Naive B cell (primary cell): ENCODE measurements at places on chromosomes 6 and 20. TPM values are rescaled to one million over a fixed set of nuclear protein-coding genes. Genes with fewer than 3 reads are reported as not detected.

Gene TGM3
- polyA plus RNA-seq, result not detected

DNA sequence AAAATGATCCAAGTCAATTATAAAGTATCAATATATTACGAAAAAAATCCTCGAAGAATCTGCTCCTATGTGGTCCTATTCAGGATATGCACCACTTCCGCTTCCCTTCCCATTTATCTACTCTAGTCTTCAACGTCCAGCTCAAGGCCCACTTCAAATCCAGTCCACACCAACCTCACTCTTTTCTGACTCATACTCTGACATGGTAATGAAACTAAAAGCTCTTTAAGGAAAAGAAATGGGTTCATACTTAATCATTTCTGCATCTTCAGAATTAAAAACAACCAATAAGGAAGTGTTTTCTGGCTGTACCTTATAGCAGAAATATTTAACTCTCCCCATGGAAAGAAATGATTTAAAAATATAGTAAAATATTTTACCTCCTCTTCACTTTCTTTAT is 15.1 kb downstream of the DEK start:
- peaks cover 35% of the 10 kb centered on the region for H3K36me3 ChIP-seq
- no peaks in the 10 kb centered on the region for H3K4me1 ChIP-seq
- DNase-seq, result no peak
- H3K27ac ChIP-seq, result no peak overlapping the region

Gene PSORS1C1
- not detected for polyA plus RNA-seq

DNA sequence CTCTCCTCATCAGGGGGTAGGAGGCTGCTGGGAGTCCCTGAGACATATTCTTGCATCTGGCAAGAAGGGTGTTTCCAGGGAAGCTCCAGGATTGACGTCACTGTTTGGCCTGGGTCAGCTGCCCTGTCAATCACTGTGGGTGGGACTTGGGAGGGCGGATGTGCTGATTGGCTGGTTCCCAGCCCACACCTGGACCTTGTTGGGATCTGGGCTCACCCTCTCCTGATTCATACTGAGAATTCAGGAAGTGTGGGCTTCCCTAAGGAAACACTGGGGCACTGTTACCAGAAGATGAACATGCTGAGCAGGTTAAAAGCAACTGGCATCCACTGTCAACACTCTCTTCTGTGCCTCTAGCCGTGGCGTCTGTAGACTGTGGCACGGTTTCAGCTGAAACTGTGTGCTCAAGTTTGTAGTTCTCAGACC is 36.5 kb downstream of the CDH26 start:
- no peaks in the 10 kb centered on the region for H3K4me1 ChIP-seq
- H3K36me3 ChIP-seq, result peaks cover 10% of the 10 kb centered on the region
- no peak overlapping the region for H3K4me3 ChIP-seq
- no peak overlapping the region for H3K27ac ChIP-seq

DNA sequence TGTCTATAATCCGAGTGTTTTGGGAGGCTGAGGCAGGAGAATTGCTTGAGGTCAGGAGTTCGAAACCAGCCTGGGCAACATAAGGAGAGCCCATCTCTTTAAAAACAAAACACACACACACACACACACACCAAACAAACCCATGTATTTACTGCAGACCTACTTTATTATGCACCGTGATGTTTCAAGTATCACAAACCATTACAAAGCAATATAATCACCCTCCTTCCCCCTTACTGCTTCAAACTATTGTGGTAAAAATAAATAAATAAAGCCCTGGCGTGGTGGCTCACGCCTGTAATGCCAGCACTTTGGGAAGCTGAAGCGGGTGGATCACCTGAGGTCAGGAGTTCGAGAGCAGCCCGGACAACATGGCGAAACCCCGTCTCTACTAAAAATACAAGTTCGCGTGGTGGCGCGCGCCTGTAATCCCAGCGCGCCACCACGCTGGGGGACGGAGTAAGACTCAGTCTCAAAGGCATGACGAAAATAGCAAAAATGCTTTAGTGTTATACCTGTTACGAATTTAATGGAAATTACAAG is 1.5 kb downstream of the TBCC start:
- no peaks in the 10 kb centered on the region for H3K27me3 ChIP-seq
- no peak for DNase-seq
- peak overlapping the region; percentile 99 for H3K4me3 ChIP-seq
- H3K36me3 ChIP-seq, result peaks cover 4% of the 10 kb centered on the region
- H3K27ac ChIP-seq, result no peak overlapping the region

GRCh38 chr6:13296536-13296997 is 31.8 kb downstream of the TBC1D7 start:
- DNase-seq, result no peak
- peaks cover 19% of the 10 kb centered on the region for H3K4me1 ChIP-seq
- peak overlapping the region; percentile 9 for H3K4me3 ChIP-seq
- H3K27ac ChIP-seq, result peak overlapping the region; percentile 76

DNA sequence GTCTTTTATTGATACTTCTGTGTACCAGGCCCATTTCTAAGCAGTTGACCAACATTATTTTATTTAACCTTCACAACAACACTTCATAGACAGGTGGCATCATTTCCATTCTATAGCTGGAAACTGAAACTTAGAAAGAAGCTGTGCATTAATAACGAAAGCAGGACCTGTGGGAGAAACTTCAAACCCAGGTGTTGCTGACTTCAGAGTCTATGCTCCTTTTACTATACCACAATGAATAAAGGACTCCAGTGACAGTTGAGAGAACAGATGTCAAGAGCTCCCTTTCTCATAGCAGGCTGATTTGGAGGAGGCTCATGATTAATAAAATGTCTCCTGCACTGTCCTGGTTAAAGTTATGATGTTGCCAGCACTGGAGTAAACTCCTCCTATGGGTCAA is 56.6 kb upstream of the POU3F2 start:
- H3K27ac ChIP-seq, result no peak overlapping the region
- H3K4me1 ChIP-seq, result no peaks in the 10 kb centered on the region
- peaks cover 33% of the 10 kb centered on the region for H3K27me3 ChIP-seq
- H3K4me3 ChIP-seq, result no peak overlapping the region

Gene NRSN2
- 8.3 TPM for polyA plus RNA-seq

- DNase-seq, result no peak
- H3K4me1 ChIP-seq, result no peaks in the 10 kb centered on the region
- H3K27ac ChIP-seq, result no peak overlapping the region
- no peak overlapping the region for H3K4me3 ChIP-seq
- no peaks in the 10 kb centered on the region for H3K36me3 ChIP-seq
These were observed 498.3 kb upstream of the SULF2 start for GRCh38 chr20:48283470-48284110.

- peaks cover 30% of the 10 kb centered on the region for H3K4me1 ChIP-seq
- peak within 1 kb of the TSS; percentile 86 for H3K4me3 ChIP-seq
- H3K36me3 ChIP-seq, result no peaks in the 10 kb centered on the region
- H3K27ac ChIP-seq, result no peak within 1 kb of the TSS
- DNase-seq, result peak; percentile 4
These were observed at the start of gene CLIC5 for GRCh38 chr6:46015119-46015968. TSS of gene CLIC5 (minus strand) at chr6:46015860. CDS start at chr6:46015542, 318 bp downstream.

- DNase-seq, result no peak
- H3K4me3 ChIP-seq, result no peak overlapping the region
- H3K27ac ChIP-seq, result peak overlapping the region; percentile 12
- no peaks in the 10 kb centered on the region for H3K27me3 ChIP-seq
These were observed 27.3 kb downstream of the PAQR8 start for GRCh38 chr6:52389264-52389625.

GRCh38 chr20:17083738-17084137 is 143.1 kb upstream of the PCSK2 start:
- no peaks in the 10 kb centered on the region for H3K36me3 ChIP-seq
- no peaks in the 10 kb centered on the region for H3K4me1 ChIP-seq
- H3K27me3 ChIP-seq, result no peaks in the 10 kb centered on the region

DNA sequence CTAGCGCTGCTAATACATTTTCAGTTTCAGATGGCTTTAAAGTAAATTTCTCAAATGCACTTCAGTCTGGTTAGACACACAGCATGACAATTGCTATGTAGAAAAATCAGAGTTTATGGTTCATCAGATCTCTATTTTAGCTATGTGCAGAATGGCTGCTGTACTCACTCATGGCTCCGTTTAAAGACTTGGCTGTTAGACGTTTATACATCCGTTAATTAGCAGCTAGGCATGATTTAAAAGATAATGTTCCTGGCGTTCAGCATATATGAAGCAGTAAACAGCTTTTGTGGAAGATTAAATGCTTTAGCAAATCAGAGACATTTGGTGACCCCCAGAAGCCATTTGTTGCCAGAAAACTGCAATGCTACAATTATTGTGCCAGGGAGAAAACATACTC is 350.0 kb upstream of the MANEA start:
- H3K27ac ChIP-seq, result no peak overlapping the region
- no peaks in the 10 kb centered on the region for H3K4me1 ChIP-seq
- no peaks in the 10 kb centered on the region for H3K27me3 ChIP-seq
- no peak for DNase-seq

Gene BPIFB2
- not detected for polyA plus RNA-seq

DNA sequence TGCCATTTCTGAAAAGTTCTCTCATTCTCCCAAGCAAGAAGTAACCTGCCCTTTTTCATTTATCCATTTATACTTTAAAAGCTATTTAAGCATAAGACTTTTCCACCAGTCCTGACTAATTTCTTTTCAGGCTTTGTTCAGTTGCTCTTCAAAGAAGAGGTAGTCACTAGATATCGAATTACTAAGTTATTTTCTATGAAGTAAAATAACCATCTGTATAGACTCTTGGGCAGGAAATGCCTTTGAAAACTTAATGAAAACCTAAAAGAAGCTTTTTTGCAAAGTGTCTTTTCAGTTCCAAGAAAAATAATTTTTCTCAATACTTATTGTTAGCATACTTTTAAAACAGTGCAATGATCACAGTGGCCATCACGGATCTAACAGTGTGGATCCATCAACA is 31.3 kb upstream of the LAMP5 start:
- peaks cover 6% of the 10 kb centered on the region for H3K4me1 ChIP-seq
- no peak overlapping the region for H3K27ac ChIP-seq
- H3K27me3 ChIP-seq, result no peaks in the 10 kb centered on the region
- H3K4me3 ChIP-seq, result peak overlapping the region; percentile 0

Gene RAET1L
- polyA plus RNA-seq, result not detected

DNA sequence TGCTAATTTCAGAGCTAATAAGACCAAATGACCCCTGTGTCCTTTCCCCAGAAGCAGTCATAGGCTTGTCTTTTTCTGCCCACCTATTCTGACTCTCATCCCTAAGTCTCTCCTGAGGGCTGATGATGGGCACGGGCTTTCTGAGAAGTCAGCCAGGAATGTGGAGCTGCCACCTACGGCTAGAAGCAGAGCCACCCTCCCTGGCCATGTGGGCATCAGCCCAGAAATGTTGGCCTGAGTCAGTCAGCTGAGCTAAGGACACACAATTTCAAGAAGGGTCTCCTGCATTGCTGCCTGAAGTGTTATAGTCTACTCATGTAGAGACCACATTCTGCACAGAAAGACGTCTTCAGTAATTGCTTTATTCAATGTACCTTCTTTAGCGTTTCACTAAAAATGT is 17.1 kb downstream of the MYLIP start:
- no peak overlapping the region for H3K4me3 ChIP-seq
- H3K4me1 ChIP-seq, result peaks cover 13% of the 10 kb centered on the region
- H3K36me3 ChIP-seq, result peaks cover 63% of the 10 kb centered on the region
- H3K27ac ChIP-seq, result no peak overlapping the region

- no peaks in the 10 kb centered on the region for H3K4me1 ChIP-seq
- no peak overlapping the region for H3K4me3 ChIP-seq
- no peak overlapping the region for H3K27ac ChIP-seq
- H3K27me3 ChIP-seq, result peaks cover 9% of the 10 kb centered on the region
- H3K36me3 ChIP-seq, result no peaks in the 10 kb centered on the region
These were observed 154.8 kb downstream of the RPS12 start for GRCh38 chr6:132969196-132969595.

- no peak overlapping the region for H3K4me3 ChIP-seq
- H3K36me3 ChIP-seq, result no peaks in the 10 kb centered on the region
- H3K27ac ChIP-seq, result no peak overlapping the region
- peaks cover 29% of the 10 kb centered on the region for H3K4me1 ChIP-seq
- no peak for DNase-seq
- H3K27me3 ChIP-seq, result no peaks in the 10 kb centered on the region
These were observed 14.1 kb downstream of the FKBP5 start for GRCh38 chr6:35674594-35674993.

- no peak overlapping the region for H3K4me3 ChIP-seq
- no peak for DNase-seq
- H3K27ac ChIP-seq, result peak overlapping the region; percentile 89
- H3K36me3 ChIP-seq, result peaks cover 1% of the 10 kb centered on the region
These were observed 111.5 kb downstream of the TMEM242 start for GRCh38 chr6:157211603-157212455.

Gene AVP
- not detected for polyA plus RNA-seq

DNA sequence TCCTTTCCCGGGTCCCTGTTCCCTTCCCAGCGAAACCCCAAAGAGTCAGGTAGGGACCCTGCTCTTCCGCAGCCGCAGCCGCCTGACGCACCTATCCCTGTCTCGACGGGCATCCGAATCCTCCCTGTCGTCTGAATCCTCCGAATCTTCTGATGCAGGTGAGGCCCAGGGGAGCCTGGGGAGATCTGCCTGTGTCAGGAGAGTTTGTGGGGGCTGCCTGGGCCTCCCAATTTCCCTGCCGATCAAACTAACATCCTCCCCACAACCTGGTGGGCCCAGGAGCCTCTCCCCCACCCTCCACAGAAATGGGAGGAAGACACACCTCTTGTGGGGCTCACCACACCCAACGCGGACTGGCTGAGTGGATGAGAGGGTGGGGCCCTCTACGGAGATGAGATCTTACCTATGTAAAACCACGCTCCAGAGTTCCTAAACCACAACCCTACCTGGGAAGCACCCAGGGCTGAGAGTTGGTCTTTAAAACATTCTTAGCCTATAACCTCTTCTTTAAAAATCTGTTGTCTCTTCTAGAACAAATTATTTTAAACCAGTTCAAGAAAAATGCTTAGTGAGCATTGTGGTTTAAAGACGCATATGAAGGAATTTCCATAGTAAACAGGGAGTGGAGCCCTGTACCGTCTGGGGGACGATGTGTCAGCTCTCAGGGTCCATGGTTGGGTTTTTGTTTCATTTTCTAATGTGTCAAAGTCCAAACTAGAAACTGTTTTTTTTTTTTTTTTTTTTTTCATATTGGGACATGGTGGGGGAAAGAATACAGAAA is 1.7 kb downstream of the CDC25B start:
- H3K4me1 ChIP-seq, result peaks cover 50% of the 10 kb centered on the region
- peak overlapping the region; percentile 75 for H3K4me3 ChIP-seq
- no peak for DNase-seq
- H3K27ac ChIP-seq, result peak overlapping the region; percentile 74
- peaks cover 8% of the 10 kb centered on the region for H3K36me3 ChIP-seq
- H3K27me3 ChIP-seq, result no peaks in the 10 kb centered on the region

DNA sequence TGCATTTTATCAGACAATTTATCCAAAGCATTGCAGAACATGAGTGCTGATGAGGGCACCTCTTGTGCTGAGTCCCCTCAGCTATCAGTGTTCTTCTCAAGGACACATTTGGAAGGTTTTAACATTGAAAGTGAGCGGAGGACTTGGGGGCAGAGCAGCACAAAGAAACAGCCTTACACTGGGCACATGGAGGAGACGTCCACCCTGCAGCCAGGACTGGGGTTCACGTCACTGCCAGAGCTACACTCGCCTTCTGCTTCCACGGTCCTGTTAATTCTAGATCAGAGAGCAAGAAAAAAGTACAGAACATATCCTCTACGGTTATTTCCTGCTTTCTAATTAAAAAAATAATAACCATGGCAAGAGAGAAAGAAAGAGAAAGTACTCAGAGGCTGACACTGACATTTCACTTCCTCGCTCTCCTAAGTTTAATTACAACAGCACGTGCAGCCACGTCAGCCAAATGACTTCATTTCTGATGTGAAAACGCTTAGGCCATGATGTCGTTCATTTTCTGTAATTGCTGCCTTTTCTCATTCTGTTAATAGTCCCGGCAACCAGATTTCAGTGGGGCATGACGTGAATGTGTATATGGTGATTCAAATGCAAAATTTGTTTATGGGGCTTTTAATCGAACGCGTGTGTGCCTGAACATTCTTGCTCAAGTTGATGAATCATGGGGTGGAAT is 5.1 kb downstream of the PRND start:
- peak overlapping the region; percentile 98 for H3K27ac ChIP-seq
- H3K4me1 ChIP-seq, result peaks cover 19% of the 10 kb centered on the region
- peaks cover under 1% of the 10 kb centered on the region for H3K27me3 ChIP-seq
- peak overlapping the region; percentile 80 for H3K4me3 ChIP-seq
- H3K36me3 ChIP-seq, result no peaks in the 10 kb centered on the region
